ENCODE measurements at places on chromosomes 7 and 10.

GRCh38 chr10:29205787-29206186, 83.1 kb upstream of the LYZL1 start:
- DNase-seq = no peak

GRCh38 chr7:5363729-5364128, 59.9 kb downstream of the TNRC18 start:
- DNase-seq = no peak

GRCh38 chr10:52387744-52388143, 73.7 kb downstream of the DKK1 start:
- no peak for DNase-seq

- DNase-seq = no peak
These were observed 54.1 kb downstream of the FOXL3 start for GRCh38 chr7:343864-344607.

DNA sequence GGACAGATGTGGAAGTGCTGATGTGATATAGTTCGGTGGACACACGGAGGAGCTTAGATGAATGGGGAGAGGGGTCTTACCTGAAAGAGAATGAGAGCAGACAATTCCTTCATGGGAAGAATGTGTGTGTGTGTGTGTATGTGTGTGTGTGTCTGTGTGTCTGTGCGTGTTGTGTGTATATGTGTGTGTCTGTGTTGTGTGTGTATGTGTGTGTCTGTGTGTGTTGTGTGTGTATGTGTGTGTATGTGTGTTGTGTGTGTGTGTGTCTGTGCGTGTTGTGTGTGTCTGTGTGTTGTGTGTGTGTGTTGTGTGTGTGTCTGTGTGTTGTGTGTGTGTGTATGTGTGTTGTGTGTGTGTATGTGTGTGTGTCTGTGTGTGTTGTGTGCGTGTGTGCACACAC, 104.2 kb downstream of the FAM204A start:
- DNase-seq = no peak

GRCh38 chr10:56624082-56624481, 263.0 kb upstream of the ZWINT start:
- DNase-seq = no peak

DNA sequence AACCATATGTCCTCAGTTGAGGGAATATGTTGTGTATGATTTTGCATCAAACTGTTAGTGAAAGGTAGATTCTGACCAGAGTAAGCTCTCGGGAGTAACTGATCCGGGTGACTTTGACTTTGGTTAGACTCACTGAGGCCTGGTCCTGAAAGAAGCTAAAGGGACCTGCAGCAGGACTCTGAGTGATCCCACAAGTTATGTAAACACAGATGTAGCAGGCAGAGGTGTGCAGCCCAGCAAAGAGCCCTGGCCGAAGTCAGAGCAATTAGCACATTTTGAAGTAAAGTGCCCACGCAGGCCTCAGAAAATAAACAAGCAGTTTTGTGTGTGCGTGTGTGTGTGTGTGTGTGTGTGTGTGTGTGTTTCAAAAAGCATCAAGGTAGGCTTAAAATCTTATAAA, 245.6 kb upstream of the FERD3L start:
- no peak for DNase-seq

GRCh38 chr10:13018171-13018570, 16.7 kb upstream of the CCDC3 start:
- DNase-seq = no peak

- no peak for DNase-seq
These were observed 58.5 kb downstream of the PWWP2B start for GRCh38 chr10:132455441-132455971.

DNA sequence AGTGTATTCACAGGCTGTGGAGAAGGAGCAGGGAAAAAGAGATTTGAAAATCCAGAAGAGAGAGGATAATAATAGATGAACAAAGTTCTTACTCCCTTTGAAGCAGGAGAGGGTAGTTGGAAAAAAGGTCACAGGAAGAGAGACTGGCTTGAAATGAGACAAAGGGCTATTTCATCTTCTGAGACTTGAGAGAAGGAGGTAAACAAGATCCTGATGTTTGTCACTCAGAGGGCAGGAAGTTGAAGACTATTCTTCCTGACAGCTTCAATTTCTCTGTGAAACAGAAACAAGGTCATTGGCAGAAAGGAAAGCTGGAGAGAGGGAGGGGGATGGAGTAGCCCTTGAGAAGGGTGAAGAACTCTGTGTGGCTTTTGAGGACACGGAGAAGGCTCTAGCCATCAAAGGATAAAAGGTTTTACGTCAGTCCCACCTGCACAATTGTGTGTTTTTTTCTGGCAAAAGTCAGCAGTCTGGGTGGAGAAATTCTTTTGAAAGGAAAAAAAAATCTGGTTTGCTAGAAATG, 216.1 kb upstream of the STEAP4 start:
- DNase-seq = no peak

DNA sequence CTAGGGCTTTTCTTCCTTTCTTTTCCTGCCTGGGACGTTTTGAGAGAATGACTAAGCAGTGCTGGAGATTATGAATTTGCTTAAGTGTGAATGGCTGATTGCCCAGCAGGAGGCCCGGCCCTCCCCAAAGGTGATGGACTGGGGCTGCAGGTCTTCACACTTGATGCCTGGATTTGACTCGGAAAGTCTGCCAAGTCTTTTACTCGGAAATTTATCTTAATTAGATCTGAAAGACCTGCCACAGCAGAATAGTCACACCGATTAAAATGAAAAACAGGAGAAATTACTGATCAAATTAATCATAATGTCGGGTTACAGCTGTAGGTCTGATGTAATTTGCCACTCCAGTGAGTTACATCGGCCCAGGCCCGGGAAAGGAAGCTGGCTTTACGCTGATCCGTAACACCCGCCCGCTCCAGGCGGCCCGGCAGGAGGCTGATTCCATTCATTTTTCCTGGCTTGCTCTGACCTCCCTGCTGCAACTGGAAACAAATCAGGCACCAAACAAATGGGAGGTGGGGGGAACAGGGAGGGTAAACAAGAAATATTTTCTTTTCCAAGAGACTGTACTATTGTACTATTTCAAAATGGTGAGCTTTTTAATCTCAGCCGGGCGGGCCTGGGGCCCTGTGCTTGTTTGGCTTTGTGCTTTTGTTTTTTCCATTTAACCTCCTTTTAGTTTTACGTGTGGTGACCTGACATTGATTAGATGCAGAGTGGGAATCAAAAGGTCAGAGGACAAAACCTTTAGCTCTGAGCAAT, 212.4 kb upstream of the YAE1 start:
- DNase-seq = no peak

DNA sequence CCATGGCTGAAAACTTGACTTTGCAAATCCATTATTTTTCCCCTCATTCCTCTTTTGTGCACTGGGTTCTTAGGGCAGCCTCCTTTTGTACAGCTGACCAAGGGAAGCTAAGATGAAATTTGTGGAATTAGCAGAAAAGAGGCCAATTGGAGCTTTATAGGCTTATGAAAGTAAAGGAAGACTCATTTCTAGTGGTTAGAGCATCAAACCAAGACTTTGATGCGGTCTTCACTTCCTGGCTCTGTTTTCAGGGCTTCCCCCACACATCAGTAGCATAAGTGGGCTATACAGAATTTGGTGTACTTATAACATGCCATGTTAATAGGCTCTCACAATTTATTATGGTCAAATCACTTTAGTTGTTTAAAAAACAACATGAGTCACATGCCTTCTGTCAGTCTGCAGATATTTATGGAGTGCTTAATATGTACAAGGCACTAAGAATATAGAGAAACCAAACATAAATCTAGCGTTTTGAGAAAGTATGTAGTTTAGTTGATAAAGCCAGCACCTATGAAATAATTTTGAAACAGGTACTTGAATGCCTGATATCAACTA, 5.7 kb downstream of the AUTS2 start:
- no peak for DNase-seq

- no peak for DNase-seq
These were observed 55.4 kb upstream of the MKRN1 start for GRCh38 chr7:140534743-140535142.

GRCh38 chr7:66376264-66376945, 171.3 kb downstream of the TPST1 start:
- no peak for DNase-seq

DNA sequence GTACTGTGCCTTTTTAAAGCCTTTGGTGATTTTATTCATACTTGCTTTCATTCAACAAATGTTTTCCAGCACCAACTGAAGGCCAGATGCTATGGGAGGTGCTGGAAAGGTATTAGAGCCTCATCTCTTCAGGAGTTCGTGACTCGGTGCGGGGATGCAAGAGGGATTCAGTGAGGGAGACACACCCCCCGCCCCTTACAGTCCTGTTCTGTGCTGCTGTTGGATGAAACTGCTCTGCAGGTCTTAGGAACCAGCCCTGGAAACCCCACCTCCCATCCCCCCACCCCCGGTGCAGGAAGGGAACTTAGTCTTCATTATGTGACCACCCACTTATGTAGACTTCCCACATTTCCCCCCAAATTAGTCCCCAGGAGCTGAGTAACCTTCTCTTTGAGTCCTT, 110.4 kb downstream of the INSYN2A start:
- DNase-seq = no peak
